ENCODE measurements at places on chromosomes 13 and 19.

- DNase-seq, result no peak
These were observed 22.0 kb downstream of the LDLR start for GRCh38 chr19:11111117-11111770.

DNA sequence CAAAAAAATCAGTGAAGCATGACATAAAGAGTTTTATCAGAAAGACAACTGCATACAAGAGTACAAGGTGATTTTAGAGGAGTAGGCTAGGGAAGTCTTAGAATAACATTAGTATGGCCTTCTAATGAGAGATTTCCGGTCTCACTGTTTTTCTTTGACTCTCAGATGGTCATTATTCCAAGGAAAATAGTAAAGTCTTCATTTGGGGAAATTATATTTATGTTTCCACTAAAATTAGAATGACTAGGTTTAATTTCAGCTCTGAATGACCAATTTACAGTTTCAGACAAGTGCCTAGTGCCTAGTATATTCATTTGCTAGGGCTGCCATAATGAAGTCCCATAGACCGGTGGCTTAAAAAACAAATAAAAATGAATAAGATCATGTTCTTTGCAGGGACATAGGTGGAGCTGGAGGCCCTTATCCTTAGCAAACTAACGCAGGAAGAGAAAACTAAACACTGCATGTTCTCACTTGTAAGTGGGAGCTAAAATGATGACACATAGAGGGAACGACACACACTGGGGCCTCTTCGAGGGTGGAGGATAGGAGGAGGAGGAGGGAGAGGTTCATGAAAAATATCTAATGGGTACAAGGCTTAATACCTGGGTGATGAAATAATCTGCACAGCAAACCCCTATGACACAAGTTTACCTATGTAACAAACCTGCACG is 303.1 kb downstream of the PCDH9 start:
- DNase-seq, result no peak

GRCh38 chr19:40241809-40242384 is 15.4 kb upstream of the CCNP start:
- DNase-seq, result no peak

GRCh38 chr19:14056741-14057356 is 5.0 kb downstream of the PALM3 start:
- no peak for DNase-seq

DNA sequence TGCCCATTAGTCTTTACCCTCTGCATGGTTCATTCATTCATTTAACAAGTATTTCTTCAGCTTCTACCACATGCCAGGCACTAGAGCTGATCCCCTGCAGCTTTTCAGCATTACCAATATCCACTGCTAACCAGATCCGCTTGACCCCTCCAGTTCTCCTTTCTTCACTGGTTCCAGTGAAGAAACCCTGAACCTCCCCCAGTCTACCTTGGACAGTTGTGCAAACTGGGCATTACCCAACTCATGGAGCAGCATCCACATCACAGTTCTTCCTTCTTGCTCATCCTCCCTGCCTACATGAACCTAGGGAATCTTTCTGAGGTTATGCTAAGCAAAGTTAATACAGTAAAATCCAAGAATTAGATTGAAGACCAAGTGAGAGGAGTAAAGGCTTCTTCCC is 78.7 kb upstream of the SERP2 start:
- no peak for DNase-seq

DNA sequence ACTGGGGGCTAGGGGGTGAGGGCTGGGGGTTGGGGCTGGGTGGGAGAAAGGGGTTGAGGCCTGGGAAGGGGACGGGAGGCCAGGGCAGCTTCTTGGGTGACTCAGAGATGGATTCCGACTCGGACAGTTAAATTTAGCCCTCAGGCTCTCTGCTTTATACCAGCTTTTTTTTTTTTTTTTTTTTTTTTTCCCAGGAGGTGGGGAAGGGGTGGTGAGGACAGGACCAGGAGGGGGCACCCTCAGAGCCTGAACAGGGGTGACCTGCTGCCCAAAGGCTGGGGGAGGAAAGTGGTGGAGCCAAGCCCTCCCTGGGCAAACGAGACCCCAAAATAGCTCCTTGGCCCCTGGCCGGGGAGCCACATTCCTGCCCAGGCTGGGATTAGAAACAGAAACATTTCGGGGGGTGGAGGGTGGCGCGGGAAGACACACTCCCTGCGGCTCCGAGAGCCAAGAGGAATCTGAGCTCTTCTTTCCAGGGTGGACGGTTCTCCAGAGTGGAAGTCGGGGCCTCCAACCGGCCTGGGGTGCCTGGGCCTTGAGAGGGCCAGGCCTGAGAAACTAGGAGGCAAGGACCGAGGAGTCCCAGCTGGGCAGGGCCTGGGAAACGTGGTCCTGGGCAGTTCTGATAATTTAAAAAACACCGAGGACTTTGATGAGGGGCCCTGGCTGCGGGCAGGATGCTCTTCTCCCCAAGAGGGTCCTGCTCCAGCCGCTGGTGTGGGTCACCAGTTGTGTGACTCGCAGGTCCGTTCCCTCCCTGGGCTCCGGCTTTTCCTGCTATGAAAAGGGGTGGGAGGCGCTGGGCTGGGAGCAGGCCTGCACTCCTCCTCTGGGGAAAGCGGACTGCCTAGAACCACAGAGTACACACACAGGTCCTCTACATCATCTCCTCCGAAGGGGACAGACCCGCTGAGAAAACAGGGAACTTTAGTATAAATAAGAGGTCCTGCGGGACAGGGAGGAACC is 813 bp upstream of the DMPK start:
- no peak for DNase-seq

DNA sequence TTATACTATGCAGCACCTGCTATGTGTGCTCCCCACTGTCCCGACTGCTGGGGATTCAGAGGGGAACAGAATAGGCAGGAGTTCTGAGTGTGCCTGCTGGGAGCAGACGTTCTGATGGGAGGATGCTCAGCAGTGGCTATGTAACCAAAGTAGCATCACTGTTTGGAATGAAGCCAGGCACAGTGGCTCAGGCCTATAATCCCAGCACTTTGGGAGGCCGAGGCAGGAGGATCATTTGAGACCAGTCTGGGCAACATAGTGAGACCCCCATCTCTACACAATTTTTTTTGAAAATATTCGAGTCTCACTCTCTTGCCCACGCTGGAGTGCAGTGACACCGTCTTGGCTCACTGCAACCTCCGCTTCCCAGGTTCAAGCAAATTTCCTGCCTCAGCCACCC is 6.0 kb downstream of the ATG4D start:
- no peak for DNase-seq

DNA sequence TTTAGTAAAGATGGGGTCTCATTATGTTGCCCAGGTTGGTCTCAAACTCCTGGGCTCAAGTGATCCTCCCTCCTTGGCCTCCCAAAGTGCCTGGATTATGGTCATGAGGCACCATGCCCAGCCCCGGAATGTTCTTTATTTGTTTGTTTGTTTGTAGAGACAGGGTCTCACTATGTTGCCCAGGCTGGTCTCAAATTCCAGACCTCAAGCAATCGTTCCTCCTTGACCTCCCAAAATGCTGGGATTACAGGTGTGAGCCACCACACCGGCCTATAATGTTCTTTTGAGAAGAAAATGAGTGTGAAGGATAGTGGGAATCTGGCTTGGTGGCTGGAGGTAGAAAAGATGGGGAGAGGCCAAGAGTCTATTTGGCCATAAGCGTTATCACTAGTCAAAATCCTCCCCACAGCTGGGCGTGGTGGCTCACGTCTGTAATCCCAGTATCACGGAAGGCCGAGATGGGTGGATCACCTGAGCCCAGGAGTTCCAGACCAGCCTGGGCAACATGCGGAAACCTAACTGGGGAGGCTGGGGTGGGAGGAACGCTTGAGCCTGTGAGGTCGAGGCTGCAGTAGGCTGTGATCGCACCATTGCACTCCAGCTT is 5.2 kb upstream of the BBC3 start:
- no peak for DNase-seq

DNA sequence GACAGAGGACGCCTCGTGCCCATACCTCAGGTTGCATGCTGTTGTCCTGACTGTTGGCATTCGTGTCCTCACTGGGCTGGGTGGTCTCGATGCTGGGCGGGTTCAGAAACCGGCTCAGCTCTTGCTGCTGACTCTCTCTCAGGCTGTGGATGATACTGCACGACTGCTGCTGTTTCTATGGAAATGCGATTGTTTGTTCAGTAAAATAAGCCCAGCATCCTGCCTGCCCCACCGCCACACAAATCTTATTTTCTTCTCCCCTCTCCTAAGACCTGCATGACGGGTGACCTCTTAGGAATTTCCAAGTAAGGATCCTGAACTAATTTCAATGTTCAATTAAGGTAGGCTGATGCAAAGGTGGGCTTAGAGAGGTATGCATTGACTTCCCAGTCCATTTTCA is 356.5 kb downstream of the NALCN start:
- DNase-seq, result no peak

GRCh38 chr13:29587645-29588044 is 7.8 kb downstream of the SLC7A1 start:
- no peak for DNase-seq

- no peak for DNase-seq
These were observed 10.6 kb upstream of the PNMA8A start for GRCh38 chr19:46481947-46482346.

All from D721Med (cell line).